ENCODE measurements at places on chromosomes 1 and 21.

- DNase-seq, result no peak
Measured at GRCh38 chr21:16040601-16041000, 310.8 kb downstream of the USP25 start.

- DNase-seq, result no peak
Measured at GRCh38 chr1:151756291-151756690, 7.0 kb downstream of the MRPL9 start.

DNA sequence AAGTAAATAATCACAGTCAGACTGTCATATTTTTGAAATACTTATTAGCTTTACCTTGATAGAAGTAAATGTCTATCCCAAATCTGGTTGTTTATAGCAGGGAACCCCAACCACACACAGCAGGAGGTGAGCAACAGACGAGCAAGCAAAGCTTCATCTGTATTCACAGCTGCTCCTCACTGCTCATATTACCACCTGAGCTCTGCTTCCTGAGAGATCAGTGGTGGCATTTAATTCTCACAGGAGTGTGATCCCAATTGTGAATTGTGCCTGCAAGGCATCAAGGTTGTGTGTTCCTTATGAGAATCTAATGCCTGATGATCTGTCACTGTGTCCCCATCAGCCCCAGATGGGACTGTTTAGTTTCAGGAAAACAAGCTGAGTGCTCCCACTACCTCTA is 104.3 kb downstream of the GPATCH2 start:
- DNase-seq, result no peak

DNA sequence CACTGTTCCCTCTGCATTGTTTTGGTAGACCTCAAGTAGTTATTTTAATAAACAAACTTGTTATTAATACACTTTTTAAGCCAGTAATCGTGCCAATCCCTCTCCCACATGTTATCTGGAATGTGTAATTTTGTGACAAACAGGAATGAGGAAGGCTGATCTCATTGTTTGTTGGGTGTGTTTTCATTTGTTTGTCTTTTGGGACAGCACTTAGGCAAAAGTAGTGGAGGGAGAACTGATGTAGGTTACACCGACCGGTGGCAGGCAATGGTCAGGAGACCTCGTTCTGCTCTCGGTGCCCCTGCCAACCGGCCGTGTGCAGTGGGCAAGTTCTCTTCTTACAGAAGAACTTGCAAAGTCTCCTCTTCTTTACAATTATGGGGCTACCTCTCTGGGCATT is 99.8 kb downstream of the HUNK start:
- no peak for DNase-seq

- peak; percentile 92 for DNase-seq
Measured at GRCh38 chr1:2133039-2133878, 61.3 kb downstream of the FAAP20 start.

- no peak for DNase-seq
Measured at GRCh38 chr1:231194843-231195516, 33.1 kb downstream of the TRIM67 start.

GRCh38 chr21:16587141-16587581 is 857.4 kb downstream of the USP25 start:
- no peak for DNase-seq

DNA sequence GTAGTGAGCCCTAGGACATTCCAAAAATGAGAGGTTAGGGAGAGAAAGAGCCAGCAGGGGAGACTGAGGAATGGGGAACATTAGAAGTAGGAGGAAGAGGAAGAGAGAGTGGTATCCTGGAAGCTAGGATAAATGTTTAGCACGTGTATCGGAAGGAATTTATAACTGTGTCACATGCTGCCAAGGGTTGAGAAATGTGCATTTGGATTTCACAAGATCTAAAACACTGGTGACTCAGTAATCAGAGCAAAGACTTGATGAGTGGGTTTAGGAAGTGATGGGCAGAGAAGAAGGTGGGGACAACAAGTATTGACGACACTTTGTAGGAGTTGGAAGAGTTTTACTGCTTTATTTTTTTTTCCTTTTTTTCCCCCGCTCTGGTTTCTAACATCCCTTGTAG is 193.9 kb downstream of the FMN2 start:
- no peak for DNase-seq

DNA sequence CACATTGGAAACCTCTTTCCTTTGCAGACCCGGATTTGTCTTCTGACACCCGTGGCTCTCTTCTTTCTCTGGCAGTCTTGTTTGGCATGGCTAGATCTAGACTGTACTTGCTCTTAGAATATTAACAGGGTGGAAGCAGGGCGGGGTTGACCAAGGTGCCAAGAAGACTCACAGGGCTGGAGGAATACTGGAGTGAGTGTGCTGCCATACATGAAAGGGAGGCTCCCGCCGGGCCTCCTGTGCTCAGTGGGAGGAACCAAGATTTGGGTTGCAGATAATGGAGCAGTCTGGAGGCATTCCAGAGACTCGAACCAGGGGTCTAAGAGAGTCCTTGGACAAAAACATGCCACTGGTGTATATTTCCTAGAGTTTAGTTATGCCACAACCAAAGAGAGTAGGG is 27.6 kb upstream of the SNX27 start:
- no peak for DNase-seq

DNA sequence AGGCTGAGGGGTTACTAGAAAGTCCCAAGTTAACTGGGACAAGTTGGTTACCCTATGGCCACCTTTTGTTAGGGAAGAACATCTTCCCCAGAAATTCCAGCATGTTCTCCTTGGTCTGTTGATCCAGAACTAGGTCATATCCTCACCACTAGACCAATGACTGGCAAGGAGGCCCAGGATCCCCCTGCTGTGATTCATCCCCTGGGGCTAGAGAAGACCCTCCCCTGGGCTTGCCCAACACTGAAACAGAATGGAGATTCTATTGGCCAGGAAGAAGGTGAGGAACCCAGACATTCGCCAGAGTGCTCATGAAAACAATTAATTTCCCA is 90.1 kb upstream of the SIM2 start:
- no peak for DNase-seq

GRCh38 chr1:157438613-157439012 is 113.7 kb downstream of the FCRL5 start:
- no peak for DNase-seq

GRCh38 chr1:111621050-111621449 is 1.5 kb downstream of the RAP1A start:
- DNase-seq, result no peak

- DNase-seq, result no peak
Measured at GRCh38 chr1:202642212-202642611, 68.0 kb downstream of the SYT2 start.

DNA sequence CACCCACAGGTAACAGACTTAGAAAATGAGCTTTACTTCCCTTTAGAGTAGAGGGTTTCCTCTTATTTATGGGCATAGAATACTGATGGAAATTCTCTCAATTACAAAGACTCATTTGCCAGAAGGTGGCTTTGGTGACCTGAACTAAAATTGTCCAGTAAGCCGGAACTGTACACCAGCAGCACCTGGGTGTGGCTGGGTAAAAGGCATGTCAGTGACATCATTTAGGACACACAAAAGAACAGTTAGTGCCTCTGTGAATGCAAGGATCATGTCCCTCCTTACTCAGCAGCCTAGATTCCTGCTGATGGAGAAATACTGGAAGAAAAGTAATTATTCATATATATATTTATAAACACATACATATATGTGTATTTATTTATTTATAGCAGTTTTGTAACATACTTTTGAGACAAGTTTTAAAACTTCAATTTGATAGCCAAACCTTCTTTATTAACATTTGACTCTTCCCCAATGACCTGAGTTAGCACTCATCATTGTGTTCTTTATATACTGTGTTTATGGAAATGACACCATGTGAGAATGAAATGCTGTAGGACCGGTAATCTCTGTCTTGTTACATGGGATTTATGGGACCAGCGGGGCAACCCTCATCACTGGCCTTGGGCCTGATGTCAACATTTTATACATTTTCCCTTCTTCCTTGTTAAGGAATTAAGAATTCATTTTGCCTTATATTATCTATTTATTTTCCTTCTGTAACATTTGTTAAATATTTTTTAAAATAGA is 274.4 kb downstream of the BRINP2 start:
- DNase-seq, result no peak

DNA sequence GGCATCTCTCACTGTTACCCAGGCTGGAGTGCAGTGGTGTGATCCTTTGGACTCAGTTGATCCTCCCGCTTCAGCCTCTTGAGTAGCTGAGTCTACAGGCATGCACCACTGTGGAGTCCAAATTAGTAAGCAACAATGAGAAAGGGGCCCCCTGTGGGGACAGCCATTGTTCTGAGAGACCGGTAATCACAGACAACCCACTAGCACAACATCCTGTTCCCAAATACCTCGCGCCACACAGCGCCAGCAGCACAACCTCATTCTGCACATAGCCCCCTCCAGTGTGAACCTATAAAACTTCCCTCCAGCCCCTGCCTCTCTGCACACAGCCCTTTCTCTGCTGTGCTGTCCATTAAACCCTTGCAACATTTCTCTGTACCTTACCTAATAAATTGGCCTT is 226.4 kb downstream of the DYRK1A start:
- no peak for DNase-seq

DNA sequence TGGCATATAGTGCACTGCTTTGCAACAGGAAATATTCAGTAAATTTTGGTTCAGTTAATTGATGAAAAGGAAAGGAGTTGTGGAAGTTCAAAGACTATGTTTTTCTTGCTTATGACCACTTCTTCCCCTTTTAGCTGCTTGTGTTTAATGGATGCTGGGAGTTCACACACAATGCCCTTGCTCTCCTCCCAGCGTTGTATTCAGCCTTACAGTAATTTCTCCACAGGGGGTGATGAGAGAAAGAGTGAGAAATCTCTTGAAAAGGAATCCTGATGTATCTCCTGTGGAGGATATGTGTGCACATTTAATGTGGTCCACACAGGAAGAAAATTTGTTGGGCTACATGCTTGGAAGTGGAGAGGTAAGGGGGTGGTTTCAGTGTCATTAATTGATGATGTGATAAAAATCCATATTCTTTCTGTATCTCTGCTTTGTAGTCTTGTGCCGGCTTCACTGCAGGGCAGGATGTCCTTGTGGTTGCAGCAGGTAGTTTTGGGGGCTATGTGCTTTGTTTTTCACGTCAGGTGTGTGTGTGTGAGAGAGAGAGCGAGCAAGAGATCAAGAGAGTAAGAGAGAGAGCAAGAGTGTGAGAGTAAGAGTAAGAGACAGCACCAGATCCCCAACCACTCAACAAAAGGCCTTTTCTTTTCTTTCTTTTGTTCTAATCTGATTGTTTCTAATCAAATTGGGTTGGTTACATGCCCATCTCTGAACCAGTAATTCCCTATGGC is 204.4 kb downstream of the RWDD3 start:
- DNase-seq, result no peak

DNA sequence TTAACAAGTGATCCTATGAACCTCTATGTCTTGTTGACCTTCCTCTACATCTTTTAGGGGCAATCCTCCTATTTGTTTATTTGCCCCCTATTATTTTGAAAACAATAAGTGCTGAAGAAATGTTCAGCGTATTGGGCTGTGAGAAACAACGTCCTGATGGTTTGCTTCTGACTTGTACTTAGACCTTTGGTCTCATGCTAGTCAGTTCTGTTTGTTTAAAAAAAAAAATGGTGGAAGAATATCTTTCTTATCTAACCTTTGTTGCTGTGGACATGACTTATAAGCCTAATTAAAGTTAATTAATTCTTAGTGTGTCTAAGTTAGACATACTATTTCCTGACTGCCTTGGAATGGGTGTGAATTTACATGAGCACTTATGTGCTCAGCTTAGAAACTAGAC is 20.7 kb downstream of the ATP1A1 start:
- DNase-seq, result no peak

- DNase-seq, result no peak
Measured at GRCh38 chr21:41604583-41605041, 96.7 kb upstream of the TMPRSS2 start.

- no peak for DNase-seq
Measured at GRCh38 chr21:28975397-28975796, 17.3 kb downstream of the LTN1 start.

- no peak for DNase-seq
Measured at GRCh38 chr21:33971492-33972013, 55.9 kb upstream of the ATP5PO start.

DNA sequence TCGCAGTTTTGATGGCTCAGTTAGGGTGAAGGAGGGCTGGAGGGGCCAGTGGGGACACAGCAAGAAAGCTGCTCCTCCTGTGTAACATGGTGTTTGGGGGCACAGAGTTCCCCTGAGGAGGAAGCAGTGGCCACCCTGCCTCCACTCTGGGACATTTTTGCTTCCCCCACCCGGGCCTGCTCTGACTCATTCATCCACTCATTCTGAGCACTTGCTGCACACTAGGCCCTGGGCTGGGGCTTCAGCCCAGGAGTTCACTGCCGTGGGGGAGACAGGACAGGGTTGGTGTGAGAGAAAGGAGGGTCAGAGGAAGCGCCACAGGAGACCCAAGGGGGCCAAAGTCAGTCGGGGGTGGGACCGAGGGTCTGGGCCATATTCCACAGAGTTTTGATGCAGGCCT is 41.4 kb upstream of the ACOT11 start:
- DNase-seq, result no peak

DNA sequence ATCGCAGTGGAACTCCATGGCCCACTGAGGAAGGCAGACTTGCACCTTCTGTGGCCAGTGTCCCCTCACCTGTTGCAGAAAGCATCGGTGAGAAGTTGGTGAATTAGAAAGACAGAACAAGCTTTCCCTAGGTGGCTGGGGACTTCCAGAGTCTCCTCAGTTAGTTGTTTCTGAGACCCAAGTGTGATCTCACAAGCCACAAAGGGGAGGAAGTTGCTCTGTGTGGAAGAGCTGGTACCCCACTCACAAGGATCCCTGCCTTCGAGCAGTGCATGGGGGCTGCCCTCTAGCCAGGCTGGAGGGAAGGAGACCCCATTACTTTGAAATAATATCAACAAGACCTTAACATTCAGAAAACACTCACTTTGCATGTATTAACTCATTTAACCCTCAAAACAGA is 2.1 kb downstream of the PRELP start:
- DNase-seq, result no peak

- no peak for DNase-seq
Measured at GRCh38 chr1:23069149-23069548, 49.9 kb downstream of the KDM1A start.

GRCh38 chr1:61953076-61953789 is 211.0 kb downstream of the PATJ start:
- DNase-seq, result no peak
